ENCODE measurements at places on chromosomes 2 and 18.

DNA sequence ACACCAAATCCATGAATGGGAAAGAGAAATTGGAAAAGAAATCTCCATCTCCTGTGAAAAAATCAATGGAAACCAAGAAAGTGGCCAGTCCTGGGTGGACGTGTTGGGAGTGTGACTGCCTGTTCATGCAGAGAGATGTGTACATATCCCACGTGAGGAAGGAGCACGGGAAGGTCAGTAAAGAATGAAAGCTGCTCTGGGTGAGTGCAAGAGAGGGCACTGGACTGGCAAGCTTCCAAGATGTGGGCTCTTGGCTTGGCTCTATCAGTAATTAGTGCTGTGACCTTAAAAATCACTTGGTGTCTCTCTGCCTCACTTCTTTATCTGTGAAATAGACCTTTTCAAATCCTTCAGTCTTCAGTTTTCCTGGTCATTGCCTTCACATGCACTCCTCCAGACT is 89.0 kb downstream of the ZNF532 start:
- DNase-seq: no peak

DNA sequence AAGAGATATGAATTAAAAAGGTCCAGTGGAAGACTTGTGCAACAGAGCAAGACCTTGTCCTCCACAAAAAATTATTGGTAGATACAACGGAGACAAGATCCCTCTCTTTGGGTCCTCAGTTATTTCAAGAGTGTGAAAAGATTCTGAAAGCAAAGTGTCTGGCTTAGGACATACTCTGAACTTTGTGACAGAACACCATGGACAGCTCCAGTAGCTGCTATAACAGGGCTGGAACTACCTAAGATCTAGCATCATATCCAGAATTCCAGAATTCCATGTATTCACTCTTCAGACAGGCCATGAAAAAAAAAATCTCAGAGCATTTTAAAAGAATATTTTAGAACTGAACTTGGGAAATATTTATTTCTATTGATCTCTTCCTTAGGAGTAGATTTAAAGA is 74.8 kb upstream of the ZBTB14 start:
- no peak for DNase-seq

DNA sequence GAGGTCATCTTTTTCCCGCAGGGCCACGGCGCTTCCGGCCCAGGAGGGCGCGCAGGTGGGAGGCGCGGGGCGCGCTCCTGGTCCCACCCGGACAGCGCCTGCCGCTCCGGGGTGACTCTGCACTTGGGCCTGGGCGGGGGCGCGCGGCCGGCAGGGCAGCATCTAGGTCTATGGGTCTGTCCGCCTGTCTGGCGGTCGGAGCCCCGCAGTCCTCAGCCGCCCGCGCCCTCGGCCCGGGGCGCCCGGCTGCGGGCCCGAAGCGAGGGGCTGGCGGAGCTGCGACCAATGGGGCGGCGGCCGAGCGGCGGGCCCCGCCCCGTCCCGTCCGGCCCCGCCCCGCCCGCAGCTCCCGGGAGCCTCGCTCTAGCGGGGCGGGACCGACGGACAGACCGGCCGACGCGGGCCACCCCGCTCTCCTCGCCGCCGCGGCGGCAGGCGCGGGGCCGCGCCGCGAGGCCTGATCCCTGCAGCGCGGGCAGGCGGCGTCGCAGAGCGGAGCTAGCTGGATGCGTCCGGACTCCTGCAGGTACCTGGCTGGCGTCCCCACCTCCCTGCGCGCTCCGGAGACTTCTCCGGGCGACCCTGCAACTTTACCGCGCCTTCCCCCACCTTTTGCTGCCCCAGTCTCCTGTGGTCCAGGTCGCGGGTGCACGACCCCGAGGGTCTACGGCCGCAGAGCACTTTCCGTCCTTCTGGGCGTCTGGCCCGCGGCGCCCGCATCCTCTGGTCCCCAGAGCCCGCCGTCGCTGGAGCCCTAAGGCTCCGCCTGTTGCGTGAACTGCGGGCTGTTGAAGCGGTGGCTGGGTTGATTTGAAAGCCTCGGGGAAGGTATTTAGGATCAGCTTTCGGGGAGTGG is at the start of gene KCNS3:
TSS of gene KCNS3 (plus strand) at position 387 of the 856 bp plus-strand sequence. CDS start 52,342 bp downstream, outside the sequence.
- DNase-seq: no peak

DNA sequence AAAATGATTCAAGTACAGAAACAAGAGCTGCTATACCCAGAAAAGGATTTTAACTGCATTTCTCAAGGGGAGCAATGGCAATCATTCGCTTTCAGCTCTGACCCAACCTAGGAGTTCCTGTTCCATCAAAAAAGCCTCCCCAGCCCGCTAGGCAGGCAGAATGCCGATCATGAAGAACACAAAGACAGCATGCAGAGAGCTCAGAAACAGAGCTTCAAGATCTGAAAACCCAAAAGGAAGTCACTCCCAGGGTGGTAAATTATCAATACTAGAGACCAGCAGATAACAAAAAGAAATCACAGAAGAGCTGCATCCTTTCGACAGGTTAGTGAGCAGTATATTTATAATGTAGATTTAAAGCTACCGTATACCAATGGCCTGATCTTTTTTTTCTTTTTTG is 84.8 kb upstream of the CRIM1 start:
- DNase-seq: no peak

DNA sequence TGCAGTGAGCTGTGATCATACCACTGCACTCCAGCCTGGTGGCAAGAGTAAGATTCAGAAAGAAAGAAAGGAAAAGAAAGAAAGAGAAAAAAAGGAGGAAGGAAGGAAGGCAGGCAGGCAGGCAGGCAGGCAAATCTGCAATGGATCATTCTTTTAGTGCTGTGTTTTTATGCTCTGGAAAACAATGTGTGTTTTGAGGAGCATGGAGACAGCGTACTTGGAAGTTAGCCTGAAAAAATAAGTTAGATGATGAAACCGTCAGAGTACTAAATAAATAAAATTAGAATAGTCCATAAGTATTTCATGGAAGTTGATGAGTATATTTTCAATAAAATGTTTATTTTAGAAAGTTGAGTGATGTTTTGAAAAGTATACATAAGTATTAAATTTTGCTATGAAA is 366.4 kb upstream of the CDH20 start:
- no peak for DNase-seq

- no peak for DNase-seq
These were observed 49.3 kb downstream of the TMX3 start for GRCh38 chr18:68665628-68666027.

- no peak for DNase-seq
These were observed 94.6 kb downstream of the PLEKHM3 start for GRCh38 chr2:207930747-207931146.

- DNase-seq: no peak
These were observed 11.3 kb downstream of the SLC14A2 start for GRCh38 chr18:45626330-45627203.

- DNase-seq: peak; percentile 20
These were observed 601.1 kb downstream of the ARHGAP15 start for GRCh38 chr2:143730155-143730952.

DNA sequence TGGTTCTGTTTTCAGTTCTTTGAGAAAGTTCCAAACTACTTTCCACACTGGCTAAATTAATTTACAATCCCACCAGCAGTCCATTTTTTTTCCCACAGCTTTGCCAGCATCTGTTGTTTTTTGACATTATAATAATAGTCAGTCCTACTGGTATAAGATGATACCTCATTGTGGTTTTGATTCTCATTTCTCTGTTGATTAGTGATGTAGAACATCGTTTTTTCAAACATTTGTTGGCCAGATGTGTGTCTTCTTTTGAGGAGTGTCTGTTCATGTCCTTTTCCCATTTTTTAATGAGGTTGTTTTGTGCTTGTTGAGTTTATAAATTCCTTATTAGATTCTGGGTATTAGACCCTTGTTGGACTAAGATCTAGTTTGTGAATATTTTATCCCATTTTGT is 376.8 kb upstream of the NT5C1B start:
- no peak for DNase-seq

DNA sequence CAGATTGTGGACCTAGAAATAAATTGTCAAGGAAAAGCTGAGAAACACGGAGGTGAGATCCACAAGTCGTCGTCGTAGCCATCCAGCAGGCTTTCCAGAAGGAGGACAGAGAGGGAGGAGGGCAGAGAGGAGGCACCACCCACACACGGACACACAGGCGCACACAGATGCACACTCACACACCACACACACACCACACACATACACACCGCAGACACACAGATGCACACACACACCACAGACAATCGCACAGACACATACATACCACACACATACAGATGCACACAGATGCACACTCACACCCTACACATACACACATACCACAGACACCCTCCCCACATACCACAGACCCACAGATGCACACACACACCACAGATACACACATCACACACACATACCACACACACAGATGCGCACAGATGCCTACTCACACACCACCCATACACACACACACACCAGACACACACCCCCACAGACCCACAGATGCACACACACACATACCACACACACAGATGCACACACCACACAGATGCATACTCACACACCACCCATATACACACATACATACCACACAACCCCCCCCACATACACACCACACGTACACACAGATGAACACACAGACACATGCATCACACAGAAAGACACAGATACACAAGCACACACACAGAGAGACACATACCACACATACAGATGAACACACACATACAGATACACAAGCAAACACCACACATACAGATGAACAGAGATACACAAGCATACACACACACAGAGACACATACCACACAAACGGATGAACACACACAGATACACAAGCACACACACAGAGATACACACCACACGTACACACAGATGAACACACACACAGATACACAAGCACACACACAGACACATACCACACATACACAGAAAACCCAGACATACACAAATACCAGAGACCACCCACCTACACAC is 12.7 kb upstream of the BOK start:
- DNase-seq: no peak

- DNase-seq: no peak
These were observed 48.2 kb downstream of the CRIM1 start for GRCh38 chr2:36403675-36404230.

GRCh38 chr2:173942861-173943523 is 22.2 kb downstream of the SP3 start:
- DNase-seq: no peak

DNA sequence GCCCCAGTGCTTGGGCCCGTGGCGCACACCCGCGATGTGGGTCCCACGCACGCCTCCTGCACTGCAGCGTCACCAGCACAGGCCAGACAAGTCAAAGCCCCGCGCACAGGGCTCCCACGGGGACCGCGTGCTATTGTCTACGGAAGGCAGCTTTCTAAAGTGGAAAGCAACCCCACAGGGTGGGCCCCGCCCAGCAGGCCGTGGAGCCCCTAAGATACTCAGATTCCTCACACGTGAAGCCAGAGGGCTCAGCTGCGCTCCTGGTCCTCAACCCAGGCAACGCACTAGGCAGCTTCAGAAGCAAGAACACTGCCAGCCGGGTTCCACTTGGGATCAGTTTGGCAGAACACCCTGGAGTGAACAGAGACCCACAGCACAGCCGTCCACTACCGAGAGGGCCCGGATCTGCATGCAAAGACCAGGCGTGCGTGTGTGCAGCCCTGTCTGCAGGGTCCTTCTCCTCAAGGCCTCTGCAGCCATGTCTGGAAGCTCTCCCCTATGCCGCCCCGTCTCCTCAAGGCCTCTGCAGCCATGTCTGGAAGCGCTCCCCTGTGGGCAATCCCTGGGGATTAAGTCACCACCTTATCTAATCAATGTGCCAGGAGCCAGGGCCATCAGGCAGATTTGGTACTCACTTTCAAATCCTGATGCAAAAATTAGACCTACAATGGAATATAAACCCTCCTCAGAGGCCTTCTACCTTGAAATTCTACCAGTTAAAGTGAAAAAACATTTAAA is 231.3 kb downstream of the HDAC4 start:
- no peak for DNase-seq

GRCh38 chr18:49933530-49934128 is 120.3 kb upstream of the ACAA2 start:
- no peak for DNase-seq

DNA sequence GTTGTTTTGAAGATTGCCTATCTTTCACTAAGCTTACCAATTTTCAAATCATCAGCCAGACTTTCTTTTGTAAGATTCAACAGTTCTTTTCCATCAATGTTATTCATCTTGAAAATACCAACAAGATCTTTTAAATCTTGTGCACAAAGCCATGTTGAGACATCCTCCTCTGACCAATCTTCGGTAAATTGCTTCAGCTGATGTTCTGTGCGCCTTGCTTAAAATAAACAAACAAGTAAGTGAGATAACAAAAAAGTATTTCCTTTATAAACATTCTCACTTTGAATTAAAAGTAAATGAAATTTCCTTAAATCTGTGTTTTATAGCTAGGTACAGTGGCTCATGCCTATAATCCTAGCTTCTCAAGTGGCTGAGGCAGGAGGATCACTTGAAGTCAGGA is 30.3 kb downstream of the WDSUB1 start:
- DNase-seq: no peak

DNA sequence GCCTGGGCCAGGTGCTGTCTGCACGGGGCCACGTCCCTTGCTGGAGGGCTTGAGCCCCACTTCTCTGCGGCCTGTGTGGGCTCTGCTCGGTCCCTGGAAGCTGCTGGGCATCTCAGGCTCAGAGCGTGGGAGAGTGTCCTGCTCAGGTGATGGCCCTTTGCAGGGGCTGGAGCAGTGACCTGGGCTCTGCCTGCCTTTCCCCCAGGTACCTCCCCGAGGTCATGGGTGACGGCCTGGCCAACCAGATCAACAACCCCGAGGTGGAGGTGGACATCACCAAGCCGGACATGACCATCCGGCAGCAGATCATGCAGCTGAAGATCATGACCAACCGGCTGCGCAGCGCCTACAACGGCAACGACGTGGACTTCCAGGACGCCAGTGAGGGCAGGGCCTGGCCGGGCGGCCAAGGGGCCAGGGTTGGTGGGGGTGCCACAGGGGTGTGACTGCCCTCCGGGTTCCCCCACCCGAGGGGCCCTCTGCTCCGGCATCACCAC is 29.9 kb downstream of the GPC1 start:
- no peak for DNase-seq

- DNase-seq: peak; percentile 69
These were observed 32.8 kb downstream of the SRBD1 start for GRCh38 chr2:45578056-45578843.

DNA sequence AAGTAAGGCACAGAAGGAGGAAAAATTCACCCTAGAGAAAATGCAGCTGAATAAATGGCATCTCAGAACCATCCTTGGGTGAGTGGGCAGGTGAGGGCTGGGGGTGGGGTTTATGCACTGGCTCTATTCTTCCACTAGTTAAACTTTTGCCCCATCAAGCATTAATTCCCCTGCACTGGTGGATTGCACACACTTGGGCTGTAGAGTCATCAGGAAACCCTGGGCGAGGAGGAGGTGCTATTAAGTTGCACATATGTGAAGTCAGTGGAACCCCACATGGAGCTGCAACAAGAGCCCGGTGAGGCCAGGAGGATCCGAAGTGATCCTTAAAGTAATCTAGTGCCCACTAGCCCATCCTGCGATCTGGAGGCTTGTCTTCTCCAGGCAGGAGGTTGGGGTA is 6.8 kb upstream of the DNAJB2 start:
- DNase-seq: no peak

DNA sequence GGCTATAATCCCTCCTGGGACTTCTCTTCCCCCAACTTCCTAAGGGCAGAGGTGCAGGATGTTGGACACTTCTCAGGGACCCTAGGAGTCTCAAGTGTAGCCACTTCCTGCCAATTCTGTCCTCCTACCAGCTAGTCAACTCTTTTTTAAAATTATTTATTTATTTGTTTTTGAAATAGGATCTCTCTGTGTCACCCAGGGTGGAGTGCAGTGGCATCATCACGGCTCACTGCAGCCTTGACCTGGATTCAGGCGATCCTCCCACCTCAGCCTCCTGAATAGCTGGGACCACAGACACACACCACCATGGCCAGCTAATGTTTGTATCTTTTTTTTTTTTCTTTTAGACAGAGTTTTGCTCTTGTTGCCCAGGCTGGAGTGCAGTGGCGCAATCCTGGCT is 11.5 kb downstream of the SFTPB start:
- DNase-seq: no peak
